NCI-H2227 treated with DMSO at 0.1 percent for 48 hours (cell line): ENCODE measurements at places on chromosomes 16 and 17.

- no peak for DNase-seq
Observed at GRCh38 chr17:45296833-45297124, 20.0 kb downstream of the MAP3K14 start.

- no peak for DNase-seq
Observed at GRCh38 chr16:57427824-57428223, 19.4 kb downstream of the CIAPIN1 start.

DNA sequence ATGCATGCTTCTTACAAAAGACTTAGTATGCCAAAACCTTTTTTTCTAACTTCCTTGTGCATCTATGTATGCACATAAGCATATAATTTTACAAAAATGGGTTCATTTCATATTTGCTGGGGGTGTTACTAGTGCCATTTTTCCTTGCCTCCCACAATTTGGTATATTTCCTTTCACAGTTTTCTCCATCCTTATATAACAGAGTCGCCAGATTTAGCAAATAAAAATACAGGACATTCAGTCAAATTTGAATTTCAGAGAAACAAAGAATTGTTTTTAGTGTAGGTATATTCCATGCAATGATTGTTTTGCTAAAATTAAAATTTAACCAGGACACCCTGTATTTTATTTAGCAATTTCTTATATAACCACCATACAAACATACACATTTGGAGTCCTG lies 4.0 kb upstream of the FBXO39 start:
- DNase-seq = no peak

- no peak for DNase-seq
Observed at GRCh38 chr17:6024576-6024975, 45.6 kb upstream of the WSCD1 start.

DNA sequence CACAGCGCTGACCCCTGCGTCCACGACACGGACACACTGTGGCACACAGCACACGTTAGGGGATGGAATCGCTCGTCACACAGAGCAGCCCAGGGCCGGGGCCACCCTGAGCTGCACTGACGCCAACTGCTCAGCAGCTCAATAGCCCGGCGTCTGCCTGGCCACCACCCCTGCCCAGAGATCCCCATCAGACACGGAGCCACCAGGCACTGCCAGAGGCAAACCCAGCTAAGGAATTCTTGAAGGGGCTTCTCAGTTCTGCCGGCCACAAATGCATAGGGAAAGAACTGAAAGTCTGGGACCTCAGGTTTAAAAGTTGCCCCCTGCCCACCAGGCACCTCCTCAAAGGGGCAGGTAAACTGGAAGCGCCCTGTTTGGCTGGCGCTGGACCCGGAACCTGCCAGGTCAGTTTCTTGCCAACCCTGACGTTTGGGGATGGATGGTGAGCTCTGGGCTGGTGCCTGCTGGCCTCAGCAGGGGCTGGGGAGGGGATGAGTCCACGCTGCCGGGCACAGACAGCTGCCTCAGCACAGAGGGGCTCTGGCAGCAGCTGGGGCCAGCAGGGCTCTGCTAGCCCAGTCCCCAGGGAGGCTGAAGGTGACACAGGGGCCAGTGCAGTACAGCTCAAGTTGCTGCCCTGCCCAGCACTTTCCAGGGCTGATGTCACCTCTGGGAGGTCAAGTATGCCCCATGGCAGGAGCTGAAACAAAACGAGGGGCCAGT lies 33.2 kb downstream of the TIMM22 start:
- no peak for DNase-seq
